Esophagus squamous epithelium (tissue), 5 donors: ENCODE measurements at places on chromosomes 12 and 14.

- no peak for DNase-seq
Measured at GRCh38 chr12:107549651-107550480, 135.7 kb upstream of the PWP1 start.

DNA sequence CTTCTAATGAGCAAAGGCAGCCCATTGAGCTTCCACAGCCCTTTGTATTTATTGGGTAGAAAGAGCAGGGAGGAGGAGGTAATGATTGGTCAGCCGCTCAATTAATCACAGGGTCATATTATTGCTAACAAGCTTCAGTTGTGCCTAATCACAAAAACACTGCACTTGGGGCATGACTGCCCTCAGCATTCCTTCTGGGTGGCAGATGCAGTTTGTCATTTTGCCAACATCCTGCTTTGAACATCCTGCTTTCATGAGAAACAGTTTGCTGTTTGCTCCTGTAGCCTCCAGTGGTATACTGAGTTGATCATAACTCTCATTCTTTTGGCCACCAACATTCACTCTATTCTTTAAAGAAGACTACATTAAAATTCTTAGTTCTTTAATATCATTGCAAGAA is 462.9 kb upstream of the MIS18BP1 start:
- no peak for DNase-seq

DNA sequence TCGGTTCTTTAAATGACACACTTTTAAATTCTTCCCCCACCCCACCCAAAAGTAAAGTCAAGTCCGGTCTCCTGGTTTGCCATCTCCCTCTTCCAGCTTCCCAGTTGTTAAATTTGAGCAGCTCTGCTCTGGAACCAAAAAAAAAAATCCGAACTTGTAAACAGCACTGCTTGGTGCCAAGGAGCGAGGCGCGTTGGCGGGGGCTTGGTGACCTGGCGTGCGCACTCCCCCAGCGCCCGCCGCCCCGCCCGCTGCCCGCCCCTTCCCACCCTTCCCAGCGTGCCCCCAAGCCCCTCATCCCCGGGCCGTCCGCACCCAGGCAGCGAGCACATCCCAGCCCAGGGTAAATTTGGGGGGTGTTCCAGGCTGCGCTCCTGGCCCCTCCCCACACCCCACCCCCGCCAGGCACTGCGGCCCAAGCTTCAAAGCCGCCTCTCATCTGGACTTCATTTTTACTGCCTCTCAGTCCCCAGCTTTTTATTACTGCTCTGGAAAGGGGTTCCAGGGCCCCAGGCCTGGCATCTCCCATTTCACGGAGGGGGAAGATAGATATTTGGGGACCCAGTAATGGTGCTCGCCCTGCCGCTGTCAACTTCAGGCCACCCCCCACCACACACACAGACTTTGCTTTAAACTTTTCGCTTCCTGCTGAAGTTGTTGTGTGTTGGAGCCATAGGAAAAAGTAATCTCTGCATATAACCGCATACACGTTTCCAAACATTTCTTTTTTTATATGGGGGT is 11.7 kb upstream of the ITGB7 start:
- no peak for DNase-seq

GRCh38 chr14:52000696-52001095 is 11.3 kb downstream of the RTRAF start:
- no peak for DNase-seq

- DNase-seq = no peak
Measured at GRCh38 chr12:113932381-113933196, 33.5 kb downstream of the RBM19 start.
